ENCODE measurements at places on chromosomes 1 and 21.

DNA sequence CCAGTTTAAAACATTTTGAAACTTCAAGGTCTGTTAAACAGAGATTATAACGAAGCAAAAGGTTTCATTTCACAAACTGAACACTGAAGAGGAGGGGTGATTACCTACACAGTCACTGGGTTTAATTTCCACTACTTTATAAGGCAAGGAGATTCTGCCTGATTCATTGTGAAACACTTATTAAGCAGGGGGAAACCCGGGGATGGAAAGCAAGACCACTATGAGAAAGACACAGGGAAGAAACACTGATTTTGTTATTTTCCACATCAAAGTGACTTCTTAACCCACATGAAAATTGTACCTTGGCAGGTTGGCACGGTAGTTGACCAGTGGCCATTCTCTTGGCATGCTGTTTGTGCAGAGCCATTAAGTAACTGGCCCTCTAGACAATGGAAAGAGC, 8.1 kb upstream of the F5 start:
- no peak for DNase-seq

GRCh38 chr1:209786146-209786545, 1.8 kb upstream of the C1orf74 start:
- no peak for DNase-seq

GRCh38 chr1:234185438-234185837, 187.8 kb upstream of the COA6 start:
- DNase-seq = no peak

GRCh38 chr1:21706151-21706835, 37.1 kb upstream of the RAP1GAP start:
- no peak for DNase-seq

- DNase-seq = no peak
Measured at GRCh38 chr1:160365325-160365724, 1.5 kb upstream of the NHLH1 start.

DNA sequence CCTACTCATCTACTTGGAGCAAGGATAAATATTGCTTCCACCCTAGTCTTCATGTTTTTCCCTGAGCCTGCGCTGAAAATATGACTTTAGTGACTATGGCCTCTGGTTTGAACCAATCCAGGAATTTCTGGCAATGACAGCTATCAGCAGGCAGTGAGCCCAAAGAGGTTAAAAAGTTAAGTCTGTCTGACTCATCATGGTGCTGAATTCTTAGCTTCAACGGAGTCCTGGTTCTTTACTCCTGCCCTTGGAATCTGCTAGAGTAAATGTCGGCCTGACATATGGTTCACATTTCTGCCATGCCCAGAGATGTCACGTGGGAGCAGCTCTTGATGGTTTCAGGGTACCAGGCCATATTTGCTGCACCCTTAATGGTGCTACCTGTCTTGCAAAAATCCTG, 351.6 kb upstream of the PLXNA2 start:
- DNase-seq = no peak

- DNase-seq = no peak
Measured at GRCh38 chr1:12562955-12563576, 54.9 kb downstream of the DHRS3 start.

DNA sequence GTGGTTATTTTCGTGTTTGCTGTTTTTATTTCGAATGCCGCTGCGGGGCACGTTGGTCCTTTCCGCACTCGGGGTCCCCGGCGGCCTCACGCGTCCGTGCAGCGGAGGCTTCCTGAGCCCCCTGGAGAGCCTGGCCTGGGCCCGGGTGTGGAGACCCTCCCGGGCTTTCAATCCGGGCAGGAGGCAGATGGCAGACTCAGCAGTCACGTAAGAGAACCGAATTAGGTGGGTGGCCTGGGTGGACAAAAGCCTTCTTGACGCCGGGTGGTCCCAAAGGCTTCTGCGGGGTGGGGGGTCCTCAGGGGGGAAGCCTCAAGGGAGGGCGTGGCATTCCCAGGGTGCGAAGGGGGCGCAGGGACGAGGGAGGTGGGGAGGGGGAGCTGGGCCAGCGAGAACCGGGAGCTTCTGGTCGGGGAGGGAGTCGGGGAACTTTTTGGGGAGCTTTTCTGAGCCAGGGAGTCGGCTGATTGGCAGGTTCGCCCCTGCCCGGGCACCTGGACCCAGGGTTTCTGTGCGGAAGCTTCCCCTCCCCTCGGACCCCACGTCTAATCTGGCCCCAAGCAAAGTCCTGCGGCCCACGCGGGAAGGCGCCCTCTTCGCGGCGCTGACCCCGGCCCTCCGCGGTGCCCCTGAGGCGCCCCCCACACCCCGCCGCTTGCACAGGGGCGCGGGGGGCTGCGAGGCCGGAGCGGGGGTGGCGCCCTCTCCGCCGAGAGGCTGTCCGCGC, 1.3 kb upstream of the HES4 start:
- DNase-seq = no peak

DNA sequence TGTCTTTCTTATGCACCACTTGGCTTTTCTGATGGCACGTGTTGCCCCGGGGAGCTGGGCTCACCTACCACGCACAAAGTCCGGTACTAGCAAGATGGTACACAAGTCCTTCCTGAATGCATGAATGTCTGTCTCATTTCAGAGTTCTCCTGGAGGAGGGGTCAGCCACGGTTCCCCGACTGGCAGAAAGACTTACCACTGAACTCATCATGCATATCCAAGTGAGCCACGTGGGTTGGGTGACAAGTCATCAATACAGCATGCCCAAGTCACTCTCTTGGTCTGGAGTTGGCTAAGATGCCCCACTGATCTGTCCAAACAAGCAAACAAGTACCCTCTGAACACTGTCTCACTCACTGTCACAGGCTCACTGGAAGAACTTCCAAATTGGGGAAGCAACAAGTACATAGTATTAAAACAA, 28.6 kb upstream of the MX1 start:
- DNase-seq = no peak

DNA sequence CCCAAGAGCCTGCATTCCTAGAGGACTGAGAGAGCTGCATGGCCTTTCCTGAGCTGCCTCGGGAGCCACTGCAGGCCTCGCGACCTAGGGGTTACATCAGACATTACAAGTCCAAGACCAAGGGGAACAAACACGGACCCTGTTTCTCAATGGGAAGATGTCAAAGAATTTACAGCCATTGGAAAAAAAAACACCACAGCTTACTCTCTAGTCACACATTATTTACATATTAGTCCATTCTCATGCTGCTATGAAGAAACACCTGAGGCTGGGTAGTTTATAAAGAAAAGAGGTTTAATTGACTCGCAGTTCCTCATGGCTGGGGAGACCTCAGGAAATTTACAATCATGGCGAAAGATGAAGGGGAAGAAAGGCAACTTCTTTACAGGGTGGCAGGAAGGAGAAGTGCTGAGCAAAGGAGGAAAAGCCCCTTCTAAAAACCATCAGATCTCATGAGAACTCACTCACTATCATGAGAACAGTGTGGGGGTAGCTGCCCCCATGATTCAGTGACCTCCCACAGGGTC, 8.4 kb upstream of the PRMT2 start:
- no peak for DNase-seq

- no peak for DNase-seq
Measured at GRCh38 chr1:4978660-4979390, 324.4 kb downstream of the AJAP1 start.

DNA sequence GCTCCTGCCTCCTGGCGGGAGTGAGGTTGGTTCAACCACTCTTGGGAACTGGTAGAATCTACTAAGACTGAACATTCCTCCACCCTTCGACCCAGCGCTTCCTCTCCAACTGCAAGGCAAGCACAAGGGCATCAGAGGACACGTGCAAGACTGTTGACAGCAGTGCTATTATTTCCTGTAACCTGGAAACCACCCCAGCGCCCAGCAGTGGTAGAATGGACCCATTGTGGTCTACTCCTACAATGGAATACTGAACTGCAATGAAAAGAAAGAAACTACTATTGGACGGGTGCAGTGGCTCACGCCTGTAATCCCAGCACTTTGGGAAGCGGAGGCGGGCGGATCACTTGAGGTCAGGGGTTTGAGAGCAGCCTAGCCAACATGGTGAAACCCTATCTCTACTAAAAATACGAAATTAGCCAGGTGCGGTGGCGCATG, 33.0 kb upstream of the TARDBP start:
- DNase-seq = no peak

GRCh38 chr1:56939209-56939608, 26.6 kb downstream of the C8B start:
- DNase-seq = no peak

GRCh38 chr1:51175278-51175677, 60.8 kb upstream of the RNF11 start:
- no peak for DNase-seq

DNA sequence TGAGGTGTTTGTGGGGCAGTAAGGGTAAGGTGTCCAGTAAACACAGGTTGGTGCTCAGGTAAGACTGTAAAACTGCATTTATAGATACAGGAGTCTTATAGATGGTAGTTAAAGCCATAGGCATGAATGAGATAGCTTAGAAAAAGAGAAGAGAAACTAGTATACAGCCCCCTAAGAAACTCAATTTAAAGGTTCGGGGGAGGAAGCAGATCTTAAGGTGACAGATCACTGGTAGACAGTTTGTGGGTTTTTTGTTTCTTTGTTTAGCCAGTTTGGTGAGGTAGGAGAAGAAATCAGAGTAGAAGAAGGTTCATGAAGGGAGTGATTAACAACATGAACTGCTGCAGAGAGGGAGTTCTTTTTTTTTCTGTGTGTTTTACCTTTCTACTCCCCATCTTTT, 6.1 kb upstream of the AGO3 start:
- DNase-seq = no peak

DNA sequence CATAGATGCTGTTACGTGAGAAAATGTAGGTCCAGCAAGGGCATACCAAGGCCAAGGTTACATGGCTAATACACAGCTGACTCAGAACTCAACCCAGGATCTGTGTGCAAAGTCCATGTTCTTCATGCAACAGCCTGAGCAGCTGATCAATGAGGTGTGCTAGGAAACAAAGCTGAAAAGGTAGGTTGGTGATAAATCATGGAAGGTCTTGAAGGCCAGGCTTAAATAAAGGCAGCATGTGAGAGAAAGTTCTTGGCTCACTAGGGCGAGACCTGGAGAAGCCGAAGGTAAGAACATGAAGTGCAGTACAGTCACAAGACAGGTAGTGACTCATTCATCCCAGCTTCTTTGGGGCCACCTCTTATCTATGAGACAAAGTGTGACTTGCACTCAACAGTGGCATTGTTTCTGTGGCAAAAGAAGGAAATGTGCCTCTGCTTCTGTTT, 33.4 kb downstream of the TLR5 start:
- no peak for DNase-seq

DNA sequence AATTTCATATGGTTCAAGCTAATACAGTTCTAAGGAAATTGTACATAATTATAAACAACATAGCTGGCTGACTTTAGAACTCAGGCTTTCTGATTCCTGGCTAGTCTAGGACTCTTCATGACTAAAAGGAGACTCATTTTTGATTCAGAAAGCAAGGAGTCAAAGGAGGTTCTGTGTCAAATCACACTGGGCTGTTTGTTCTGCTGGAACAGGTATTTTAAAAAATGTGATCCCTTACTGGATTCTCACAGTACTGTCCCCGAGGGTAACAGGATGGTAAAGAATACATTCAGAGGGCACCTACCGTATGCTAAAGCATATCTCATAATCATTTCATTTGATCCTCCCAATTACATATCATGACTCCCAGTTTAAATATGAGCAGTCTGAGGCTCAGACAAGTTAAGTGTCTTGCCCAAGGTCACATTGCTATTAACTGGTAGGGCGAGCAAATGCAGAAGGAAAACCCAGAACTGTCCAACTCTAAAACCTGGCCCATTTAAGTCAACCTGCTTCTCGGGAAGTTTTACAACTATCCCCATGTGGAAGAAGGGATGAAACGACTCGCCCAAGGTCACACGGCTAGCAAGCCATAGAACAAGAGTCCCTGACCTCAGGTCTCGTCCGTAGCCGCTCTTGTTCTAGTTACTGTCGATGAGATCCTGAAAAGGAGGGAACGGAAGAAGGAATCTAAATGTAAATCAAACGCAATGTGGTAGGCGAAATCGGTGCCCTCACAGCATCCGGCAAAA, 675 bp downstream of the MYSM1 start:
- no peak for DNase-seq

DNA sequence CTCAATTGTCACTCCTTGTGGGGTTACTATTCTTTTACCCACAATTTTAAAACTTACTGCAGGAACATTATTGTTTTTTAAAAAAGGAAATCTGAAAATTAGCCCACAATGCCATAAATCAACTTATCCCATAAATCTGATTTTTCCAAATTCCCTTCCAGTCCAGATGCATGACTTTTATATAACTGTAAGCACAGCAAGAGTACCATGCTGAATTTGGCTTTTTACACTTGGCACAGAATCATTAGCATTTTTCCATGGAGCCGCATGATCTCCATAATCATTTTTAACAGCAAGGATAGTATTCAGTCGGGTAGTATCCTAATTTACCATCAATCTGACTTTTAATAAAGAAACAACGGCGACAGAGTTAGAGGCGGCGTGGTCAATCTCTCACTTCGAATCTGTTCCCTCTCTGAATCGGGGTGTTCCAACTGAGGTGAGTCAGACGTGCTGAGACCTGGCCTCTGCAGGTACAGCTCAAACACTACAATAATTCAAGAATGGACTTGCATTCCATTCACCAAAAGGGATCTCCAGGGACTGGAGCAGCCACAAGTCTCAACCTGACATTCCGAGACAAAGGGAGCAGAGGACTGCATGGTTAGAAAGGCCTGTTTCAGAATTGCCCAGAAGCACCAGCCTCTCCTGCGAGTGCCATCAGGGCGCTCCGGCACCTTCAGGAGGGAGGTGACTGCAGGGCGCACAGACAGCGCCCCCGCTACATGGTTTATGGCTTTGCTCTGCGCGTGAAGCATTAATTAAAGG, 48.9 kb downstream of the SLC66A1 start:
- no peak for DNase-seq

- no peak for DNase-seq
Measured at GRCh38 chr1:5722635-5723164, 269.5 kb downstream of the NPHP4 start.

GRCh38 chr1:147738129-147738528, 22.3 kb downstream of the GJA5 start:
- DNase-seq = no peak

GRCh38 chr1:53568540-53568939, 109.3 kb downstream of the DMRTB1 start:
- no peak for DNase-seq

GRCh38 chr1:6246497-6247467, 2.8 kb downstream of the HES3 start:
- peak; percentile 67 for DNase-seq
